ENCODE measurements at places on chromosomes 5 and 9. TPM values are rescaled to one million over a fixed set of nuclear protein-coding genes. Genes with fewer than 3 reads are reported as not detected.
A peak's percentile ranks its signal among the peaks of the same experiment; 100 is the strongest.

- DNase-seq = peak; percentile 79
Observed at GRCh38 chr9:131635285-131635684, 90.0 kb downstream of the PRRT1B start.

DNA sequence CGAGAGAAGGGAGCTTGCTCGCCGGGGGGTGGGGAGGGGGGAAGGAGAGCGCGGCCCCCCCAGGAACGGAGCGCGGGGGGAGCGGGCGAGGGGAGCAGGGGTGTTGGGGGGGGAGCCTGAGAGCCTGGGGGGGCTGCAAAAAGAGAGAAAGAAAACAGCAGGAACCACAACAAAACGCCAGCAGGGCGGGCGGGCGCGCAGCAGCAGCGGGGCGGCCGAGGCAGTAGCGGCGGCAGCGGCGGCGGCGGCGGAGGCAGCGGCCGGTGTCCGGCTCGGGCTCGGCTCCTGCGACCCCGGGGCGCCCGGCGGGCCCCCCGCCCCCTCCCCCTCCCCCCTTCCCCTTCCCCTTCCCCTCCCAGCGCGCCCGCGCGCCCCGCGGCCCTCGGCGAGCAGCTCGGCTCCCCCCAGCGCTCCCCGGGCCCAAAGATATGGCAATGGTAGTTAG is 1.6 kb downstream of the NR2F1 start:
- no peak for DNase-seq

DNA sequence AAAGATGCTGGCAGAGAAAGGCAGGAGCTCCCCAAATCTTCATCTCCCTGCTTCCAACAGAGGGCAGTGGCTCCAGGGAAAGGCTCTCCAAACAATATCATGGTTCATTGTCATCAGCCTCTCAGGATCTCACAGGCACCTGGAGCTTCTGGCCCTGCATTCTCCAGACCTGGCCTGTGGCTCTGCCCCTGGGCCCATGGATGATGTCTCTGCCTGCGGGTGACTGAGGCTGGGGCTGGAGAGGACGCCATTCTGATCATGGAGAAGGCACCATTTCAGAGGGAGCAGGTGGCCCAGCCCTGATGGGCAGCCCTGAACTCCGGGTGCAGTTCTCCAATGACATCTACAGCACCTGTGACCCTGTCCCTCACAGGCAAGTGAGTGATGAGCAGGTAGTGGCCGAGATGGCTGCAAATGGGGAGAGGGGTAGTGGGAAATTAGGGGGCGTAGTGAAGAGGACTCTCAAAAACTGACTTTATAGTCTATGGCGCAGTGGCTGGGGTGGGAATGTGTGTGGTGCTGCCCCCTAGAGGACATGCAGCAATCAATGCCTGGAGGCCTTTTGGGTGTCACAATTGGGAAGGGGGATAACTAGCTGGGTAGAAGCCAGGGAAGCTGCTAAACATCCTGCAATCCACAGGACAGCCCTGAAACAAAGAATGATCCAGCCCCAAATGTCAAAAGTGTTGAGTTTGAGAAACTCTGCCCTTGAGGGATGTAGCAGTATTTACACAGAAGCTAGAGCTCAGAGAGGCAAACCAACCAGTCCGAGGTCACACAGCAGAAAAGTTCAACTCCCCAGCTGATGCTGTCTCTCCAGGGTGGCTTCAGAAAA is 3.2 kb downstream of the SH3PXD2B start:
- no peak for DNase-seq

DNA sequence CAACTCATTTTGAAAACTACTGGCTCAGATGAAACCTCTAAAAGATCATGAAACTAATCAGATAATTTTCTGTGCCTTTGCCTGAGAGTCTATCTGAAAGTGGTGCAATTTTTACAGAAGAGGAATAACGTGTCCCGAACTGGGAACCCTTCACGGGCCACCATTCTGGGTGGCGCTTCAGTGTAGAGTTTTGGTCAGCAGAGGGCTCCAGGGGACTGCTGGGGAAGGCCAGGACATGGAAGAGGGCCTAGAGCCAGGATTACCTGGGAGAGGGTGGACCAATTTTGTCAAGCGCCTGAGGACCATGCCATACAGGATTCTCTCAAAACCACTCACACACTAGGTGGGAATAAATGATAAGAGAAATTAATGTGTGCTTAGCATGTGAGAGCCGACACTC is 49.7 kb upstream of the PLEKHG4B start:
- no peak for DNase-seq

- DNase-seq = no peak
Observed at GRCh38 chr5:168696611-168697010, 117.4 kb upstream of the PANK3 start.

- DNase-seq = no peak
Observed at GRCh38 chr5:130350131-130350530, 445.9 kb downstream of the CHSY3 start.

DNA sequence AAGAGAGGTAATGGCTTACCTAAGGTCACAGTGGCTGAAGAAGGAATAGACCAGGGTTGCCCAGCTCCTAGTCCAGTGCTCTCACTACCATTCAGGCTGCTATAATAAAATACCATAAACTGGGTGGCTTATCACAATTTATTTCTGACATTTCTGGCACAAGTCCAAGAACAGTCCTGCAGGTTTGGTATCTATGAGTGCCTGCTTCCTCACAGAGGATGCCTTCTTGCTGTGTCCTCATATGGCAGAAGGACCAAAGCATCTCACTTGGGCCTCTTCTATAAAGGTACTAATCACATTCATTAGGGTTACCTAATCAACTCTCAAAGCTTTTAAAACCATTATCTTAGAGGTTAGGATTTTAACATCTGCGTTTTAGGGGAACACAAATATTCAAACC is 17.2 kb downstream of the STARD4 start:
- DNase-seq = no peak

- DNase-seq = no peak
Observed at GRCh38 chr9:98777618-98778017, 18.7 kb downstream of the ANKS6 start.

The SLC38A9 gene
- 14.3 TPM for total RNA-seq

All from right lobe of liver (tissue), 6 donors.